ENCODE measurements at places on chromosomes 7 and 10.

GRCh38 chr10:76509446-76509845 lies 1078.0 kb downstream of the LRMDA start:
- H3K4me1 ChIP-seq, result no peaks in the 10 kb centered on the region
- DNase-seq, result no peak
- no peaks in the 10 kb centered on the region for H3K36me3 ChIP-seq

- no peak overlapping the region for H3K27ac ChIP-seq
- H3K4me1 ChIP-seq, result no peaks in the 10 kb centered on the region
- no peaks in the 10 kb centered on the region for H3K36me3 ChIP-seq
Measured at GRCh38 chr7:118000480-118001202, 127.4 kb upstream of the CTTNBP2 start.

DNA sequence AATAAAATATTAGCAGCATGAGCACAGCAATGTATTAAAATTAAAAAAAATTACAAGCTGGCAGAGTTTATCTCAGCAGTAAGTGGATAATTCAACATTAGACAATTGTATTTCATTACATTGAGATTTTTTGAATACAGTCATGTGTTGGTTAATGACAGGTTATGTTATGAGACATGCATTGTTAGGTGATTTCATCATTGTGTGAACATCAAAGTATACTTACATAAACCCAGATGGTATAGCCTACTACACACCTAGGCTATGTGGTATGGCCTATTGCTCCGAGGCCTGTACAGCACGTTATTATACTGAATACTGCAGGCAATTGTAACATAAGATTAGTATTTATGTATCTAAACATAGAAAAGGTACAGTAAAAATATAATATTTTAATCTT lies 29.7 kb downstream of the CCDC6 start:
- H3K27me3 ChIP-seq, result no peaks in the 10 kb centered on the region
- no peak overlapping the region for H3K4me3 ChIP-seq
- H3K4me1 ChIP-seq, result peaks cover 10% of the 10 kb centered on the region
- no peak overlapping the region for H3K27ac ChIP-seq

- H3K27ac ChIP-seq, result peak overlapping the region; percentile 12
- H3K27me3 ChIP-seq, result no peaks in the 10 kb centered on the region
- H3K4me1 ChIP-seq, result peaks cover 8% of the 10 kb centered on the region
- no peak overlapping the region for H3K4me3 ChIP-seq
Measured at GRCh38 chr10:68871105-68871711, 29.9 kb upstream of the DDX50 start.

DNA sequence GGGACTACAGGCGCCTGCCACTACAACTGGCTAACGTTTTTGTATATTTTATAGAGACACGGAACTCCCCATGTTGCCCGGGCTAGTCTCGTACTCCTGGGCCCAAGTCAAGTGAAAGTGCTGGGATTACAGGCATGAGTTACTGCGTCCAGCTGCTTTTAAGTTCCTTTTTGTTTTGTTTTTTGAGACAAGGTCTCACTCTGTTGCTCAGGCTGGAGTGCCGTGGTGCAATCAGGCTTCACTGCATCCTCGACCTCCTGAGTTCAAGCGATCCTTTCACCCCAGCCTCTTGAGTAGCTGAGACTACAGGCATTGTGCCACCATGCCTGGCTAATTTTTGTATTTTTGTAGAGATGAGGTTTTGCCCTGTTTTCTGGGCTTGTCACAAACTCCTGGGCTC lies 155.0 kb downstream of the GALNT17 start:
- no peak overlapping the region for H3K27ac ChIP-seq
- H3K4me3 ChIP-seq, result no peak overlapping the region
- H3K4me1 ChIP-seq, result no peaks in the 10 kb centered on the region
- no peaks in the 10 kb centered on the region for H3K36me3 ChIP-seq

GRCh38 chr10:116780691-116781205 lies 38.4 kb upstream of the HSPA12A start:
- H3K4me3 ChIP-seq, result no peak overlapping the region
- no peaks in the 10 kb centered on the region for H3K27me3 ChIP-seq
- no peaks in the 10 kb centered on the region for H3K4me1 ChIP-seq
- DNase-seq, result no peak
- H3K27ac ChIP-seq, result no peak overlapping the region
- H3K36me3 ChIP-seq, result no peaks in the 10 kb centered on the region

GRCh38 chr10:123807444-123808035 lies 84.1 kb downstream of the CPXM2 start:
- DNase-seq, result no peak
- H3K27ac ChIP-seq, result no peak overlapping the region
- no peaks in the 10 kb centered on the region for H3K4me1 ChIP-seq
- H3K27me3 ChIP-seq, result no peaks in the 10 kb centered on the region

DNA sequence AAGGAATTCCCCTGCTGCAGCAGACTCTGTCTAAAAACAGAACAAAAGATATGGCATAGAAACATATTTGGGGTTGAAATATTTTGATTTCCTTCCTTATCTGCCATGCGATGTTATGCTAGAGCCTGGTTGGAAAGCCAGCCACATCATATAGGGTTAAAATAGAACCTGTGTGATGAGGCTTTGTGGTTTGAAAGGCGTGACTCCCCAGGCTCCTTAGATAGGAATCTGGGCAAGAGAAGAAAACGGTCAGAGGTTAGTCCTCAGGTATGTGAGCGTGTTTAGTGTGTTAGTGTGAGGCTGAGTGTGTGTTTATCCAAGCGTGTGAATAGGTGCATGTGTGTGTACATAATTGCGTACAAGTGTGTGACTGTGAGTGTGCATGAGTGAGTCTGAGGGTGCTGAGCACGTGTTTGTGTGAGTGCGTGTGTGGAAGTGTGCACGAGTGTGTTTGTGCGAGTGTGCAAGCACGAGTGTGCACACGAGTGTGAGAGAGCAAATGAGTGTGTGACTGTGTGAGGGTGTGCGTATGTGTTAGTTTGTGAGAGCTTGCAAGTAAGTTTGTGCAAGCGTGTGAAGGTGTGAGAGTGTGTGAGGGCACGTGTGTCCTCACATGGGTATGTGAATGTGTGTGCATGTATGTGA lies 79.9 kb downstream of the COL26A1 start:
- H3K4me1 ChIP-seq, result no peaks in the 10 kb centered on the region
- H3K27ac ChIP-seq, result no peak overlapping the region
- H3K4me3 ChIP-seq, result no peak overlapping the region
- no peaks in the 10 kb centered on the region for H3K36me3 ChIP-seq
- no peaks in the 10 kb centered on the region for H3K27me3 ChIP-seq

- no peaks in the 10 kb centered on the region for H3K4me1 ChIP-seq
- no peaks in the 10 kb centered on the region for H3K27me3 ChIP-seq
- H3K36me3 ChIP-seq, result no peaks in the 10 kb centered on the region
- DNase-seq, result no peak
- no peak overlapping the region for H3K27ac ChIP-seq
Measured at GRCh38 chr7:118648002-118648401, 423.5 kb downstream of the ANKRD7 start.

DNA sequence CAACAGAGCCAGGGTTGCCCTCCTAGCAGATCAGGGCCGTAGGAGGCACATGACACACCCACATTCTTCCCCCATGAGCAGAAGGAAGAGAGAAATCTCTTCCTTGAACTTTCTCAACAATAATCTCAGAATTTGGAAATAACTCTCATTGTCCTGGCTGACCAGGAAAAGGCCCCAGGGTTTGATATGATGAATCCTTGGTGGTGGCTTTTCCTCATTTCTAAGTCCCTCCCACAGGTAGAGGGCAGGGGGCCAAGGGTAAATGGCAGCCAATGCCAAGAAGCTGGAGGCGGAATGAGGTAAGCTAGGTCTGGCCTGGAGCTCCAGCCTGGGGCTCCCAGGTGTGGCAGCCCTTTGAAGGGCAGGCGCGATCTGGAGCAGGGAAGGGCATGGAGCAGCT lies 67.8 kb downstream of the GRB10 start:
- no peak overlapping the region for H3K4me3 ChIP-seq
- no peak for DNase-seq
- H3K27ac ChIP-seq, result peak overlapping the region; percentile 4
- no peaks in the 10 kb centered on the region for H3K36me3 ChIP-seq

- no peaks in the 10 kb centered on the region for H3K4me1 ChIP-seq
- no peaks in the 10 kb centered on the region for H3K27me3 ChIP-seq
- no peak overlapping the region for H3K27ac ChIP-seq
Measured at GRCh38 chr10:71940752-71941151, 23.4 kb upstream of the CHST3 start.

DNA sequence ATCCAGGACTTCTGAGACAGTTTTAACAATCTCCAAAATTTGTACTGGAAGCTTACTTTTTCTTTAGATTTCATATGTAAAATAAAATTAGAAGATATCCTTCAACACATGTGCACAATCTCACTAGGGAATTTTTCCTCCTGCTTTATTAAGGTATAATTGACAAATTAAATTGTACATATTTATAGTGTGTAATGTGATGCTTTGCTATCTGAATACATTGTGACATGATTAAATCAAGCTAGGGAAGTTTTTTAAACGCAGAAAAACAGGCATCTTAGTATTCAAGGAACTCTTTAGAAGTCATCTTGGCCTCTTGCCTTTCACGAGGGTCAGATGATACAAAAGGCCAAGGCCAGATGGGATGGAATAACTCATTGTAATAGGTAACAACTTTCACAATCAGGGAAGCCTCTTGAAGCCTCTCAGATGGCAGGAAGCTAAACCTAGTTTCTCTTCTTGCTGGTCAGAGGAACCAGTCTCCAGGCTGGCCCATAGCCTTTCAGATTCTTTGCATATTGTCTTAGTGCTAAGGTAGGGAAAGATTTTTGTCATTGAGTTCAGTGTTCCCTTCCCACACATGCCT lies 78.7 kb downstream of the RHOBTB1 start:
- no peaks in the 10 kb centered on the region for H3K4me1 ChIP-seq
- H3K36me3 ChIP-seq, result peaks cover 2% of the 10 kb centered on the region

GRCh38 chr7:78479348-78479747 lies 680.8 kb downstream of the PHTF2 start:
- H3K4me1 ChIP-seq, result no peaks in the 10 kb centered on the region
- H3K27me3 ChIP-seq, result no peaks in the 10 kb centered on the region
- no peak for DNase-seq
- H3K36me3 ChIP-seq, result no peaks in the 10 kb centered on the region
- no peak overlapping the region for H3K27ac ChIP-seq
- H3K4me3 ChIP-seq, result no peak overlapping the region

DNA sequence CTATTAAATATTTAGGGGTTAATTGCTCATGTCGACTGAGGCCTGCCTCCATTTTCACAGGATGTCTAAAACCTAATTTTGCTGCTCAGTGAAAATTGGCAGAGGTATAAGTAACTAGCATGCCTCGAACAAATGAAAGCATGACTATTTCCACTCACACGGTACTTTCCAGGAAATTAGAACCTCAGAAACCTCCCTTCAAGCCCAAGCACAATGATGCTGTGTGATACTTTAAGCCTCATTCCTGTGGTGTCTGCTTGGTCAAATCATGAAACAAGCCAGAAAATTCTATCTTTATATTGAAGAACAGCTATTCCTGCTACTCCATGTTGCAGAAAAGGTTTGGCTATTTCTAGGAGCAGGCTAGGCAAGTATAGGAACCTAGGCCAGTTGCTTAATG lies 203.0 kb downstream of the SORCS3 start:
- no peaks in the 10 kb centered on the region for H3K36me3 ChIP-seq
- no peak overlapping the region for H3K27ac ChIP-seq
- DNase-seq, result no peak
- no peaks in the 10 kb centered on the region for H3K4me1 ChIP-seq
- H3K27me3 ChIP-seq, result no peaks in the 10 kb centered on the region

GRCh38 chr7:158324397-158325360 lies 262.9 kb downstream of the PTPRN2 start:
- H3K4me3 ChIP-seq, result no peak overlapping the region
- H3K27ac ChIP-seq, result no peak overlapping the region
- H3K27me3 ChIP-seq, result no peaks in the 10 kb centered on the region
- no peaks in the 10 kb centered on the region for H3K4me1 ChIP-seq
- H3K36me3 ChIP-seq, result no peaks in the 10 kb centered on the region

DNA sequence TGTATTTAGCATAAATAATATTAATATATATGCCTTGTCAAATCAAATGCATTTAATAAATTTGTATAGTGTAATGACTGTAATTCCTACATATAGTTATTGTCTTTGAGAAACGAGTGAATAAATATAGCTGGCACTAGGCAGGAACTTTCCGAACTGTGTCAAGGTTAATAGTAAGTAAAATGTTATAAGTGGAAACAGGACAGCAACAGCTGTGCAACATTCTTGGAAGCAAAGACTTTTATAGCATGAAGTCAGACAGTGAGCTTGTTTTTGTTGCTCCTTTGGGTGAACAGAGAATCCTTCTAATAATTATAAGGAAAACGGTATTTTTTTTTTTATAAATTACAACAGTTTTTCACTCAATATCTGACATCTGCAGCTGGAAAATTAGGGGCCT lies 14.0 kb upstream of the EXOC6 start:
- no peak for DNase-seq
- no peak overlapping the region for H3K4me3 ChIP-seq
- no peaks in the 10 kb centered on the region for H3K36me3 ChIP-seq

DNA sequence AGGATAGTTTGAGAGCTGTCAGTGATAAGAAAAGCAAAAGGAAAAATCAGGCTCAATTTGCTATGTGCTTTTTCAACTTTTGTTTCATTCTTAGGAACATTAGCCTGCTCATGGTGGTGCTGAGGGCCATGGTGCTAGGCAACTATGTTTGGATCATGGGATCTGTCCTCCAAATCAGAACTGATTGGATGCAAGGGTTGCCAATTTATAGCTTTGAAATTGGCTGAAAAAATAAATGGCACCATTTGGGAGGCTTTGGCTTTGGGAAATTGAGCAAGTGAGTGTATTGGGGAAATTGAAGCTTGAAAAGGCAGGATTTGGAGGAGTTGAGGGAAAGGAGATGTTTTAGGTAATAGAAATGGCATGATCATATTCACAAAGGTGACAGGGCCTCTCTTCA lies 103.8 kb downstream of the CYP26A1 start:
- no peak overlapping the region for H3K27ac ChIP-seq
- peaks cover 34% of the 10 kb centered on the region for H3K4me1 ChIP-seq
- H3K4me3 ChIP-seq, result no peak overlapping the region
- DNase-seq, result no peak
- no peaks in the 10 kb centered on the region for H3K27me3 ChIP-seq
- H3K36me3 ChIP-seq, result no peaks in the 10 kb centered on the region

- DNase-seq, result peak; percentile 65
- no peak overlapping the region for H3K4me3 ChIP-seq
- H3K27ac ChIP-seq, result no peak overlapping the region
- H3K36me3 ChIP-seq, result peaks cover 1% of the 10 kb centered on the region
- no peaks in the 10 kb centered on the region for H3K27me3 ChIP-seq
Measured at GRCh38 chr7:44072364-44073231, 7.2 kb upstream of the PGAM2 start.

- peaks cover 2% of the 10 kb centered on the region for H3K4me1 ChIP-seq
- H3K27ac ChIP-seq, result no peak overlapping the region
- no peaks in the 10 kb centered on the region for H3K36me3 ChIP-seq
- H3K27me3 ChIP-seq, result no peaks in the 10 kb centered on the region
Measured at GRCh38 chr10:60397792-60398191, 8.1 kb upstream of the ANK3 start.

- no peaks in the 10 kb centered on the region for H3K4me1 ChIP-seq
- no peak overlapping the region for H3K27ac ChIP-seq
- H3K4me3 ChIP-seq, result no peak overlapping the region
Measured at GRCh38 chr7:44400033-44400511, 74.7 kb upstream of the CAMK2B start.

- no peak for DNase-seq
- no peaks in the 10 kb centered on the region for H3K36me3 ChIP-seq
- H3K4me3 ChIP-seq, result no peak overlapping the region
- no peaks in the 10 kb centered on the region for H3K27me3 ChIP-seq
Measured at GRCh38 chr10:86979296-86979818, 11.1 kb downstream of the ADIRF start.

All from liver (tissue), 10 donors.